ENCODE measurements at places on chromosomes 12 and 14.

GRCh38 chr12:45377815-45378214, 161.9 kb downstream of the ANO6 start:
- no peak for DNase-seq

GRCh38 chr12:129870136-129870535, 33.7 kb downstream of the TMEM132D start:
- DNase-seq, result no peak

DNA sequence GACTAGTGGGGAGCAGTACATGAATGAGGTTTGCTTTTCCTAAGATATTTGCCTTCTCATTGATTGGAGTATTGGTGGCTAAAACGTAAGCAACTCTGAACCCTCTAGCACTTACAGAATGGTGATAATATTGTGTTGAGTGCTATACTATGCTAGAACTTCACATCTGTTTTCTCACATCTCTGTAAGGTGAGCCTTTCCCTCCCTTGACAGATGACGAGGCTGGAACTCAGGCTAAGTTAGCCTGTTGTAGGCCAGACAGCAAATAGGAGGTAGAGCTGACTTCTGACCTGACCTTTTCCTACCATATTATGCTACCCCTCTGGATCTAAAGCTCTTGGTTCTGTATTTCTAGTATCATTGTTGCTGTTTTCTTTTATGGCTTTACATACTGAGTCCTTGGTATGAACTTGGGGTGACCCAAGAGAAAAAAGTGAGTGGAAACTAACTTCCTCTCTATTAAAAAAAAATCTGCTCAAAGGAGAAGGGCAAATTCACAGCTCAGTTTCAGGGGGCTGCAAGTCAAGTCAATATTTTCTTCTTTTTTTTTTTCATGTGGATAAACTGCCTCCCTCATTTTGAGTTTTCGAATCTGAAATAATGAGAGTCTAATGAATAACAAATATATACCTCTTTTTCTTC, 85.9 kb downstream of the CRADD start:
- no peak for DNase-seq

GRCh38 chr12:51082561-51083125, 753 bp downstream of the CSRNP2 start:
- DNase-seq, result no peak

DNA sequence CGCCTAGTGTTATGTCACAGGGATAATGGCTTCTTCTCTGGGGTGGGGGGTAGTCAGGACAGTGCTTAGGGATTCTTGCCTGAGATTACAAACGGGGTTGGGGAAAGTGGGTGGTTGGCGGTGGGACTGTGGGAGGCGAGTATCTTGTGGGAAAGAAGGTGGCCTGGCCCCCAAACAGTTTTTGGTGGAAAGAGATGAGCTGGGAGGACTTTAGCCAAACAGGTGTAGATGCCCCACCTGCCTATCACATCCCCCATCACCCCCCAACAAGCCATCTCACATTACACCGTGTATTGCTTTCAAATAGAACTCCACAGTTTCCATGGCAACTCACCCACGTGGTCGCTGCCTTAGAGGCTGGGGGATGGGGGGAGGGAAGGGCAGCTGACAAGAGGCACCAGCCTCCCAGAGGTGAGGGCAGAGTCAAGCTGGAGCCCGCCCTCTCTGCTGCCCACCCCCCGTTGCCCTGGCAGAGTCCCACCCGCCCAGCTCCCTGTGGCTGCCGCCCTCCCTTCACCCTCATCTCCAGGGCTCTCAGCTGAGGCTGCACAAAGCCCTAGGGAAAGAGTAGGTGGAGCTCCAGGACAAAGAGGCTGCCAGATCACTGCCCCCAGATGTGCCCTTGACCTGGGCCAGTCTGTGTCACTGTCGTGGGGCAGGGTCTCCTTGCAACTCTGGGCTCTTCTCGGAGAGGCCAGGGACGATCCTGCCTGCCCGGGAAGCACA, 98.3 kb downstream of the LRRC74A start:
- DNase-seq, result no peak

Data from NCI-H226 (cell line).